ENCODE measurements at places on chromosomes 7 and 10. TPM values are rescaled to one million over a fixed set of nuclear protein-coding genes. Genes with fewer than 3 reads are reported as not detected.

GRCh38 chr10:123962756-123963530, 71.3 kb upstream of the CPXM2 start:
- no peak for DNase-seq

Gene NUTM2A
- total RNA-seq = under 0.01 TPM

GRCh38 chr10:36195364-36195763, 553.3 kb upstream of the FZD8 start:
- no peak for DNase-seq

DNA sequence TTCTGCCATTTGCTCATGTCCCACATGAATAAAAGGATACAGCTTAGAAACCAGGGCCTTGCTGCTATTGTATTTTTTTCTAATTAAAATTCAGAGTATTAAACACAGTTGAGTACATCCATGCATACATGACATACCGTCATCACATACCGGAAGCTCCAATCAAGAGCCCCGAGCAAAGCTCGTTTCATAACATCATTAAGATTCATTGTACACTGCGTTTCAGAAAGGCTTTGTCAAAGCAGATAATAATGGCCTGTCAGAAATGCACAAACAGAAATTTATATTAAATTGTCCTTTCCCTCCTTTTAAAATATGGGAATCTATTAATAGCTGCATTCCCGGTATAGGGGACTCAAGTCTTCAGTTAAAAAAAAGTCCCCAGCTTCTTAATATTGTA, 103.4 kb downstream of the PRTFDC1 start:
- no peak for DNase-seq

Gene DLX6
- not detected for total RNA-seq

Gene FAS
- total RNA-seq = 53.8 TPM

- DNase-seq = no peak
These were observed 361.0 kb downstream of the FRMD4A start for GRCh38 chr10:13969792-13970140.

Gene ALOX5
- not detected for total RNA-seq

Gene MOGAT3
- not detected for total RNA-seq

DNA sequence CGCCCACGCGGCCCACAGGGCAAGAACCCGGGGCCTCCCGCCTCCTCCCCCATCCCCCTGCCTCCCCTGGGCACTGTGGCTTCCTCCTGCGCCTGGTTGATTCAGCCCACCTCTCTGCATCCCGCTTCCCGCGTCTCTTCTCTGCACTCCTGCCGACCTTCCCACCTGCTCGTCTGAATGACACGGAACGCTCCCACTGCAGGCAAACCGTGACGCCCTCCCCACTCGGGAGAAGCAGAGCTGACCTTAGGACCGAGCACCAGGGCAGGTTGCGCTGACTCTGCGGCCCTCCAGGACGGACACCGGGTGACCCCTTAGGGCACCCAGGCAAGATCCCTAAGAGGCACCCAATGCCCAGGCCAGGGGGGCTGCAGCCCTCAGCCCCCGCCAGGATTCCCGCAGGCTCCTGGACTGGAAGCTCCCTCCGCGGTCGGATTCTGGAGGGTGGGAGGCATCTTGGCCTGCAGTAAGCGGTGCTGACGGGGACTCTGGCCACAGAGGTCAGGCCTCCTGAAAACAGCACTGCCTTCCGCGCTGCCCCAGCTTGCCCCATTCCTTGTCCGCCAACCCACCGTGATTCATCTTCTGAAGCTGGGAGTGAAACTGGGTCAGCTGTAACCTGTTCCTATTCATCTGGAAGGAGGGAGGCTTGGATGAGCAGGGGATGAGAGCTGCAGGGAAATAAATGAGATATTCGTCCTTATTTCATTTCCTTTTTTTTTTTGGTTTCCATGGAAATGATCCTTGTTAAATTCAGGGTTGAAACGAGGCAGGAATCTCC, 990 bp downstream of the CALML3 start:
- DNase-seq = no peak

Gene ACTL6B
- total RNA-seq = not detected

Gene HOXA5
- total RNA-seq = 23.9 TPM

GRCh38 chr7:18503126-18503866, 7.7 kb downstream of the HDAC9 start:
- no peak for DNase-seq

Gene PCLO
- under 0.01 TPM for total RNA-seq

GRCh38 chr7:104196161-104196560, 11.7 kb downstream of the ORC5 start:
- DNase-seq = peak; percentile 32

DNA sequence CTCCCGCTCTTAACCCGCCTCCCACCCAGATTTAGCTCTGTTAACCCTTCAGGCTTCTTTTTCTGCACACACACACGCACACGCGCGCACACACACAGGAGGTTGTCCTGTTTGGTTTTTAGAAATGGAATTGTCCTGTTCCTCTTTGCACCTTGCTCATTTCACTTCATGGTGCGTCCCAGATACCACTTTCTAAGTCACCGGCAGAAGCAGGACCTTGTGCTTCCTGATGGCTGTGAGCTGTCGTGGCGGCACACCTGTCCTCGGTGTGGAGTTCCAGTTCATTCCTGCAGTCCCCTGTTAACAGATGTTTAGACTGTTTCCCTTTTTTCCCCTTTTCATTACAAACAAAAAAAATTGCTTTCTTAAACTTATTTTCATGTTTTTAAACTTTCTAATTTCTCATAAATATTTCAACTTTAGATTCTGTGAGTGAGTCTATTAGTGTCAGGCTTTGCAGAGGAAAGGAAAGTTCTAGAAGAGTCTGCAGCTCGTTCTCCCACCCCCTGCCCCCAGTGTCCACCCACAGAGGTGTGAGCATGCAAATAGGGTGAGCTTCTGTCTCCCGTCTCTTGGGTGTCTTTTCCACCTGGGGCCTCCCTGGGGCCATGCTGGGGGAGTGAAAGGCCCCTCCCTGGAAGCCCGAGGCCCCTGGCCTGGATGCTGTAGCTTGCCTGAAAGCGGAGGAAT, 85.5 kb downstream of the LHPP start:
- DNase-seq = no peak

DNA sequence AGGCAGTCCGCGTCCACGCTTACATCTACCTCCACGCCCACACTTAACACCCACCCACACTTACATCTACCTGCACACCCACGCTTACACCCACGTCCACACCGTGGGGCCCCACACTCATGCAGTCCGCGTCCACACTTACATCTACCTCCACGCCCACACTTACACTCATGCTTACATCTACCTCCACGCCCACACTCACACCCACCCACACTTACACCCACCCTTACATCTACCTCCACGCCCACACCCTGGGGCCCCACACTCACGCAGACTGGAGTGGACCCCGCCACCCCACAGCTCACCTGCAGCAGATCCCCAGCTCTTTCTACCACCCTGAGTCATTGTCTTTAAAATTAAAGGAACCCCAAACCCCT, 32.4 kb upstream of the PWWP2B start:
- no peak for DNase-seq

GRCh38 chr7:37709631-37710509, 26.3 kb downstream of the GPR141 start:
- no peak for DNase-seq

Gene MDH2
- 55.4 TPM for total RNA-seq

GRCh38 chr10:59079386-59080226, 96.8 kb upstream of the PHYHIPL start:
- DNase-seq = peak; percentile 75

GRCh38 chr10:74012480-74012879, 14.6 kb downstream of the VCL start:
- DNase-seq = no peak

DNA sequence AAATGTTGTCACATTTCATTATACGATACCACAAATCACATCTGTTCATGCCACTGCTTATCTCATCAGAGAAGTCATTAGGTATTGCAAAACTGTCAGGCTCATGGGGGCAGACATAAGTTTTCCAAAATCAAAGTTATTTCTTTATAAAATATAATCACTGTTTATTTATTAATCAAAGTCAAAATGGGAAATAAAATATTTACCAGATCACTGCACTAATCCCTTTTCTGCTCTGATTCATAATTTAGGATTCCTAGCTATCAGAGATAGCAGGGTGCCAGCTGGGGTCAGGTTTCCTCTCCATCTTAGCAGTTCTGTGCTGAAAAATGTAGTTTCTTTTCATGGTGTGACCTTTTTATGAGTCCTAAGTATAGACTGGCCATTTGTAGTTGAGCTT, 117.7 kb upstream of the LANCL2 start:
- DNase-seq = peak; percentile 65

- no peak for DNase-seq
These were observed 355.1 kb upstream of the MBL2 start for GRCh38 chr10:53127686-53128085.

Gene COX19
- total RNA-seq = 3.9 TPM

DNA sequence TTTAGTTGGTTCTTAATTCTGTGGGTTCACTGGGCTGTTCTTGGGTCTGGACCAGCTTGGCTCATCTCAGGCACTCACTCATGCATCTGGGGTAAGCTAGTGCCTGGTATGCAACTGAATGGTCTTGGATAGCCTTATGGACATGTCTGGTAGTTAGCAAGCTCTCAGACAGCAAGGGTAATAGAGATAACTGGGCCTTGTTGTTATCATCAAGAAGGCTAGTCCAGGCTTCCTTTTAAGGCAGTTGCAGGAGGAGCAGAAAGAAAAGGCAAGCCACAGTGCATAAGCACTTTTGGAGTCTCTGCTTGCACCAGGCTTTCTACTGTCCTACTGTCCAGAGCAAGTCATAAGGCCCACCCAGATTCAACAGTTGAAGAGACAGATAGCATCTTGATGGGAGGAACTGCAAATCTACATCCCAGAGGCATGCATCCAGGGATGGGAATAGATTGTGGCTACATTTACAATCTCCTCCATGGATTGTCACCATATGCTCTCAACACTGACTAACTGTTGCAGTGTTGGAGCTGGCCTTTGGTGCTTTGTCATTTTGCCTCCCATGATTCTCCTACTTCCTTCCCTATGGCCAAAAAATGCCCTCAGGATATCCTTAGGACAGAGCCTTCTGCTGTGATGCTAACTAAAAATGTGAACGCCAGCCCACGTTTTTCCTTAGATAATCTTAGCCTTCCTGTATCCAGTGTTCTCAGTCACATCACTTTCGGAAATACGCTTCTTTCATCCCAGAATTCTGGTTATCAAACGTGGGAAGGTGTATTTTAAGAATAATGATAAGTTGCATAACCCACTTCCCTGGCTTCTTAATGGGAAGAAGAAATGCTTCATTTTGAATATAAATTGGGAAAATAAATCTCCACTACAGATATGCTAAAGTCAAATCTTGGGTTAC, 3.6 kb downstream of the GIMAP4 start:
- DNase-seq = no peak

GRCh38 chr7:143300959-143301935, 13.1 kb downstream of the CASP2 start:
- peak; percentile 94 for DNase-seq

GRCh38 chr7:16347066-16347826, 74.1 kb downstream of the CRPPA start:
- DNase-seq = peak; percentile 13

Gene EPHB6
- under 0.01 TPM for total RNA-seq

Gene ERVW-1
- total RNA-seq = not detected

Gene PHF14
- total RNA-seq = 24.4 TPM

DNA sequence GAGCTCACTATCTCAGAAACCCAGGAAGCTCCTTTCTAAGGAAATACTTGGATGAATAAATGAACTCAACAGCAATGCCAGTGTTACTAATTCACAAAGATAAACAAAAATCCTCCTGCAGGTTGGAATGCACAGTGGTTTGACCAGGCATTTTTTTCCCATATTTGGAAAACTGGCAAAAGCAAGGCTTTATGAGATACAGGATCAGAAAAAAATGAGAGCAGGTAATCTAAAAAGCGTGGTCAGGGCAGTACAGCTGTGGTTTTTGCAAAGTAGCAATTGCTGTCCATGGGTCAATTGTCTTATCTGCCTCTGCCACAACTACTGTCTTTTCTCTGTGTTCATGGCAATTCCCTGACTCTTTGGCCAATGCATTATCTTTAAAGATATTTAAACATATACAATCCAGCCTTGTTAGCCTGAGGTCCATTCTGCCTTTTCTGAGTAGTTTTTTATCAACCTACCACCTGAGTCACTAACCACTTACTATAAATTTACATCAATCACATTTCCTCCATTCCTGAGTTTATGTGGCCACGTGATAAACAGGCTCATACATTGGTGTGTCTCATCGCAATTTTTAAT, 564.5 kb upstream of the IGFBP3 start:
- DNase-seq = peak; percentile 90

DNA sequence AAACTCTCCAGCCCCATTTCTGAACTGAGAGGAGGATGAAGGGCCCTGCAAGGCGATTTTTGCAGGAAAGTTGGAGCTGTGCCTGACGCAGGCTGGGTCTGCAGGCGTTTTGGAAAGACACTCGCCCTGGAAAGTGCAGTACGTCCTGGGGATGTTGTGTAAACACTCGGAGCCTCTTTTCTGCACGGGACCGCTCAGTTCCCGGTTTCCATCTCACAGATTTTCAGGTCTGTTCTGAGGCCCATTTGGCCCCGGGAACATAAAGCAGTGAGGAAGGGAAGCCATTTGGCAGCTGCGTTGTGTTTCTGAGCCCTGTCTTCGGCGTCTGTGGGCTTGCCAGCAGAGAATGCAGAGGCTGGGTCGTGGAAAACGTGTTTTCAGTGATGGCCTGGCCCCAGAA, 655.0 kb upstream of the MGMT start:
- DNase-seq = no peak

DNA sequence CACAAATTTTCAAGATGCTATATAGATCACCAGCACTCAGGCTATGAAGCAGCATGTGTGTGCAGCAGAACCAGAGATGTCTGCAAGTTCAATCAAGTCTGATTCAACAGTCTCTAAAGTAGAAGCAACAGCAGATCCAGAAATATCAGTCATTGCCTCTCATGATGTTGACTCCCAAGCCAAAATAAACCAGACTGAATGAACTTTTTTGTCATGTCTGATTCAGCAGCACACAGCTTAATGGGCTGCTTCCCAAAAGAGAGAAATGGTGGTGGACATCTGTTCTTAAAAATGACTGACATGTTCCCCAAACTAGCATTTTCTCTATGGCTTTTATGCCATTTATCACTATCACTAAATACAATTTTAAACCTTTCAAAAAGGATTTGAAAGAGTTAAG, 53.8 kb downstream of the TMEM26 start:
- DNase-seq = peak; percentile 53

Gene GPR85
- total RNA-seq = 5.0 TPM

DNA sequence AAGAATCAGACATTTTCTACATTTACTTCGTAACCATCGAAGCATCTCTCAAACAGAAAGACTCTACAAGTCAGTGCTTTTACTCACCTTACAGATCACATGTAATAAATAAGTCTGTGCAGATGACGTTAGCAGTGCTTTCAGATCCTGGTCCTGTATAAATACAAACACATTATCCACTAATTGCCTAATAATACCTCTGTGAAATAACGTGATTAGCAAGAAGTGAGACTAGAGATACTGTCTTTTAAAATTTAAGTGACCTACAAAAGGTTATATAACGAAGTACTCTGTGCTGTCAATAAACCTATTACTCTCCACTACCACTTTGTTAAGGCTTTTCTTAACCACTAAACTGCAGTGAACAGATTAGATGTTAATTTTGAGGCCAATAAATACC, 246.9 kb downstream of the NSUN6 start:
- DNase-seq = no peak

Gene ASZ1
- total RNA-seq = not detected

Gene OPALIN
- total RNA-seq = not detected

All from IMR-90 (cell line).